ENCODE measurements at places on chromosomes 7 and 10.
A peak's percentile ranks its signal among the peaks of the same experiment; 100 is the strongest.

DNA sequence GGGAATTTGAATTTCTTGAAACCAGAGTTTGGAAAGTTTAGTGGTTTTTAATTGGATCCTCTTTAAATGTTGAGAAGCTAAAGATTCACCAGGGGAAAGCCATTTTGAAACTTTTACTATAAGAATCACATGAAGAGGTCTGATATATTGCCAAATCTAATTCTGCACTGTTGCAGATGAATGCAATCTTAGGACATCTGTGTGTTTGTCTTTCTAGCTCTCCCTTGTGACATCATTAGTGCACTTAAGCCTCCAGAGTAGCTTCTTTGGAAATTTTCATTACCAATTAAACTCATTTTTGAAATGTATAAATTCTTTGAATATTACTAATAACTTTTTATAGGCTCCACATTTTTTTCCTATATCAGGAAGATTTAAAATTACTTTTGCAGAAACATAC is 160.2 kb downstream of the BICC1 start:
- no peak for DNase-seq

- no peak for DNase-seq
Measured at GRCh38 chr10:124692100-124692446, 52.1 kb downstream of the FAM53B start.

DNA sequence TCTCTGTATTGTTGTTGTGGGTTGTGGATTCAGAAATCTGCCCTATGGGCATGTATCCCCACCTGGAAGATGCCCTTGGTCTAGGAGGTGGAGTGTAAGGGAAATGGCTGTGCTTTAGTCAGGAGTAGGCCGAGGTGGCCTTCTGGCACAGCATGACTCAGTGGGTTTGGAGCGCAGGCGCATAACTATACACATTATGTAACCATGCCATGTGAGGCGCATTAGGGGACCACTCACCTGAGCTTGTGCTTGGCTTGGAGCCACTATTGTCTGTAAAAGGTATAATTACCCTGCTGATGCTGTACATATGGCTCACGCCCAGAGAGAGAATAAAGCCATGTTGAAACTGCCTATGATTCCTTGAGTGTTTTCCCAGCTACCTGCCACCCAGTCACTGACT is 20.6 kb upstream of the ADAMTS14 start:
- no peak for DNase-seq

- DNase-seq, result no peak
Measured at GRCh38 chr7:157782041-157782440, 445.2 kb downstream of the DNAJB6 start.

GRCh38 chr10:19580691-19581090 is 235.5 kb upstream of the PLXDC2 start:
- DNase-seq, result no peak

- DNase-seq, result no peak
Measured at GRCh38 chr7:25952261-25953057, 199.5 kb upstream of the NFE2L3 start.

DNA sequence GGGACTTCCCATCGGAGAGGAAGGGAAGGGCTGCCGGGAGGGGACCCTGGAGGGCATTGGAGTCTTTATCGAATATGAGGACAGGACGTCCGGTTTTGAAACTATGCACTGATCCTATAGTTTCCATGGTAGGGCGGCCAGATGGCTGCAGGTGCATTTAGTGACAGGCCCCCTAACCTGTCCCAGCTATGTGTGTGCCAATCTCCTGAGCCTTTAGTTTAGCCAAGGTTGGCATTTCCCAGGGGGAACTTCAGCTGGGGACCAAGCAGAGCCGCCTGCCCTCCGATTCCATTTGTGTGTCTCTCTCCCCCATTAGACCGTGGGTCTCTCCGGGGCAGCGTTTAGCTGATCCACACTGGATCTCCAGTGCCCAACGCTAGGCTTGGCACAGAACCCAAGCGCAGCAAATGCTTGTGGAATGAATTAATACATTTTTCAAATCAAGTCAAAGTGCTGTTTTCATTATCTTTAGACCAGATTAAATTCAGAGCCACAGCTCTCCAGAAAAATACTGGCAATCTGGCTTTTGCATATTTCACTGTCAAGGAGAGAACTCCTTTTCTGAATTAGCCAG is 19.9 kb downstream of the TMEM270 start:
- no peak for DNase-seq

DNA sequence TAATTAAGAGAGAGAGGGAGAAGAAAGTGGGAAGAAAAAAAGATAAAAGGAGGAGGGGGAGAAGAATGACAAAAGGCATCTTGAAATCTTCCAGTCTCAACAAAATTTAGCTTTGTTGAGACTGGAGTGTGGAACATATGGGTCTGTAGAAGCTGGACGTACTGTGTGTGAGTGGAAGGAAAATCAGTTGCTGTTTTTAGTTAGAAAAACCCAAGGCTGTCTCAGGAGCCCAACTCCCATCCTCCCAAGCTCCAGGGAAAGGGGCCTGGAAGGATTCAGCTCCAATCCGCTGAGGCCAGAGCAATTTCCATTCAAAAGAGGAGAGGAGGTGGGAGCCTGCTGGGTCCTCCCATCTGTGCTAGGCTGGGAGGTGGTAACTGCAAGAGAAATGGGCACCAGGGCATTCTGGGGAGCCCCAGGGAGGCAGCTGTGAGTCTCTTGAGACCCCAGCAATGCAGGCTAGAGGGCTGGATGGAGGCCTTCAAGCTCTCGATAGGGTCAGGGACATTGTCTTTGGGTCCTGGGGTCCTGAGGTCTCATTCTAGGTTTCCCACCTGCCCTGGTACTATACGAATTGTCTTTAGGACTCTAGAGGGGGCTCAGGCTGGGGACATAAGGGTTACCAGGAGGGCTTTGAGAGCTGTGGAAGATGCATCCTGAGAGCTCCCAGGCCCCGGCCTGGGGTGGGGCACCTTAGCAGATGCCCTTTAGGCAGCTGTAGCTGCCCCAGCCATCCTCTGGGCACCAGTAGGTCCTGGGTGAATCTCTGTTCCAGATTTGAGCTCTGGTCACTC is 21.4 kb downstream of the ADCYAP1R1 start:
- DNase-seq, result no peak

DNA sequence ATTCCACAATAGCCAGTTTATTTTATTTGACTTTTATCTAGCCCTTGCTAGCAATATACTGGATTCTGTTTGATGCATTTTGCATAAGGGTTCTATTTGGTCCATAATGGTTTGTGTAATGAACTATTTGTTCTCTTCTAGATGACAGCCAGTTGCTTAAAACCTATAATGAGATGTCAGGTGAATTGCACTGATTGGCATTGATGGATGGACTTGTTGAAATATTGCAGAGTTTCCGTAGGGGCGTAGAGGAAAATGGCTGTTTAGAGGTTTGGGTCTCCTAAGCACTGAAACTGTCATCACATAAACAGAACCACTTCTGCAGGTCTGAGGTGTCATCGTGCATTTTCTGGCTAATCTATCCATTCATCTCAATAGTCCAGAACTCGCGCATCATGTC is 124.9 kb upstream of the HDAC9 start:
- DNase-seq, result no peak

- peak; percentile 16 for DNase-seq
Measured at GRCh38 chr10:124993736-124994451, 52.0 kb downstream of the ZRANB1 start.

All from GM13976 (cell line).